ENCODE measurements at places on chromosomes 1 and 21. TPM values are rescaled to one million over a fixed set of nuclear protein-coding genes. Genes with fewer than 3 reads are reported as not detected.

DNA sequence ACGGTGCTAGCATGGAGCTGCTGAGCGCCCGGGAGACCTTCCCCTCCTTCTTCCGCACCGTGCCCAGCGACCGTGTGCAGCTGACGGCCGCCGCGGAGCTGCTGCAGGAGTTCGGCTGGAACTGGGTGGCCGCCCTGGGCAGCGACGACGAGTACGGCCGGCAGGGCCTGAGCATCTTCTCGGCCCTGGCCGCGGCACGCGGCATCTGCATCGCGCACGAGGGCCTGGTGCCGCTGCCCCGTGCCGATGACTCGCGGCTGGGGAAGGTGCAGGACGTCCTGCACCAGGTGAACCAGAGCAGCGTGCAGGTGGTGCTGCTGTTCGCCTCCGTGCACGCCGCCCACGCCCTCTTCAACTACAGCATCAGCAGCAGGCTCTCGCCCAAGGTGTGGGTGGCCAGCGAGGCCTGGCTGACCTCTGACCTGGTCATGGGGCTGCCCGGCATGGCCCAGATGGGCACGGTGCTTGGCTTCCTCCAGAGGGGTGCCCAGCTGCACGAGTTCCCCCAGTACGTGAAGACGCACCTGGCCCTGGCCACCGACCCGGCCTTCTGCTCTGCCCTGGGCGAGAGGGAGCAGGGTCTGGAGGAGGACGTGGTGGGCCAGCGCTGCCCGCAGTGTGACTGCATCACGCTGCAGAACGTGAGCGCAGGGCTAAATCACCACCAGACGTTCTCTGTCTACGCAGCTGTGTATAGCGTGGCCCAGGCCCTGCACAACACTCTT lies 1.1 kb downstream of the TAS1R3 start:
- DNase-seq: no peak
- no peak overlapping the region for H3K27ac ChIP-seq
- peaks cover 24% of the 10 kb centered on the region for H3K4me1 ChIP-seq
- no peaks in the 10 kb centered on the region for H3K27me3 ChIP-seq
- H3K36me3 ChIP-seq: no peaks in the 10 kb centered on the region

DNA sequence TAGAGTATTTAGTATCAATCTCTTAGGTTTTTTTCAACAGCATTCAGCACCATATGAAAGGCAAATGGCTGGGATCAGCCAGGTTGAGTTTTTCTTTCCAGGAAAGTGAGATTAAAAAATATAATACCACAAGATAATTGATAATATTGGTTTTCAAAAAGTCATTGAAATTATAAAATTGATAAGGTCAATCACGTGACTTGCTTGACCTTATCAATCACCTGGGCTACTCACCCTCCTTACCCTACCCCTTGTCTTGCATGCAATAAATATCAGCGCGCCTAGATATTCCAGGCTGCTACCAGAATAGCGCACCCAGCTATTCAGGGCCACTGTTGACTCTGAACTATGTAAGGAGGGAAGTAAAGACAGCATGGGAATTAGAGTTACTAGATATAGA lies 31.5 kb downstream of the EBNA1BP2 start:
- H3K4me1 ChIP-seq: 0 out of 2 replicates have a peak, but pooled peaks cover 4% of the 10 kb centered on the region
- H3K27me3 ChIP-seq: no peaks in the 10 kb centered on the region
- H3K36me3 ChIP-seq: no peaks in the 10 kb centered on the region
- H3K4me3 ChIP-seq: no peak overlapping the region
- no peak overlapping the region for H3K27ac ChIP-seq

ZNF648 gene
- 0.13 TPM for total RNA-seq

CFHR1 gene
- not detected for total RNA-seq

Measured in HepG2 (cell line).